ENCODE measurements at places on chromosomes 2 and 18.

DNA sequence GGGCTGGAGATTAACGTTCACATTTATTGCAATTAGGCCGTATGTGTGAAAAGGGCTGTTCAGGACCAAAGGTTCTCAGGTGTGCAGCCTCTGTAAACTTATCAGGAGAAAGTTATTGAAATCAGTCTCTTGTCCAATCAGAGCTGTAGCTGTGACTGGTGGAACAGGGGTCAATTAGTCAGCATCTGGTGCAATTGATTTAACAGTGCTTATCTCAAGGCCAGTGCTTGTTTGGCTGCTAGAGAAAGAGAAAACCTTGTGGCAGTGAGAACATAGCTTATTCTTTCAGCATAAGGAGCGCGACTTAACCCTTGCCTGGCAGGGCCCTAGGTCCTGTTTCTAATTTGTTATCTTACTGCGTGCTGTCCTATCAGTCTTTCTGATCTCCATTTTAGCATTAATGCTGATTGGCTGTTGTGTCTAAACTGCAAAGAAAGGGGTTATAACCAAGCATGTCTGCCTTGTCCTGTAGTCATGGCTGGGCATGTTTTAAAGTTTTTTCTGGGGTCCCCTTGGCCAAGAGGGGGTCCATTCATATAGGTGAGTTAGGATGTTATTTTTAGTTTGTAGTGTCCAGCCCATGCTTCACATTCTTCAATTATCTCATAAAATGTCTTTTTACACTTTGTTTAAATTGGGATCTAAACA, 66.4 kb downstream of the CYB5A start:
- DNase-seq = no peak

- DNase-seq = no peak
These were observed 35.7 kb downstream of the COPS7B start for GRCh38 chr2:231821908-231822307.

DNA sequence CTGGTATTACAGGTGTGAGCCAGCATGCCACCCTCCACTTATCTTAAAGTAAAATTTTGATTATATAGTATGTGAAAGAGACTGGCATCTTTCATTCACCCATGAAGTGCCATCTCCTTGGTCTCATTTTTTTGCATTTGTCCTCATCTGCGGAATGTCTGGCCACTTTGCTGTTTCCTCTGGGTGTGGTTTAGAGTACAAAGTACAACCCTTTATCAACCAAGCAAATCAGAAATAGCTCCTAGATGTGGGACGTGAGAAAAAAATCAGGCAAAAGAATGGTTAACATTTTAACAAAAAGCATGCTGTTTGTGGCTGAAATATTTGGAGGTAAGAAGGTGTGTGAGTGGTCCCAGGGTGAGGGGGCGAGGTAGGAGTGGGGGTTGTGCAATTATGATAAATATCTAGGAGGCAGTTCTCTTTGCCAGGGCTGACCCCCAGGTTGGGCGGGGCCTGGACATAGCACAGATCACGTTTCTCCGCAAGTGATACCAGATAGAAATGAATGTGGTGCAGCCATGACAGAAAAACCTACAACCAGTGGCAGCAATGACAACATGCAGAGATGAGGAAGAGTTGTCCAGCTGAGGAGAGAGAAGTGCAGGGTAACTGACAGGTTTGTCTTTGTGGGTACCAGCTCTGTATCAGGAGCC, 115.8 kb upstream of the SERTAD2 start:
- no peak for DNase-seq

DNA sequence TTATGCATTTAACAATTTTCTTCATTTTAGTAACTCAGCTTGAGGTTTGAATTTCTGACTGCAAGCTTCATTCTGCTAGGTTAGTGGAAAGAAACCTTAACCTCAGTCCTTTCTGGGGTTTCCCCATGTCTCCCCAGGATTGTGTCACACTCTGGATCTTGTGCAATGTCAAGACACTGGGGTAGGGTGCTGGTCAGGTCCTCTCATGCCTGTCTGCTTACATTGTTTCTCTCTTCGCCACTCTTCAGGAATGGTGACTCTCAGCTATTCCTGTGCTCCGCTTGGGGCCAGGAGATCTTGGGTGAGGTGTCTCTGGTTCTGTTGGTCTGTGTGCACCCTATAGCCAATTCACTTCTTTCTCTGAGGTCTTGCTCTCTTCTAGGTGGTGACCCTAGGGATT, 23.9 kb downstream of the CTLA4 start:
- DNase-seq = no peak

- DNase-seq = peak; percentile 91
These were observed 221.9 kb downstream of the ZNF407 start for GRCh38 chr18:74819433-74820059.

- no peak for DNase-seq
These were observed 67.2 kb upstream of the SMAD7 start for GRCh38 chr18:49017813-49018553.

- DNase-seq = no peak
These were observed 64.6 kb downstream of the MBD2 start for GRCh38 chr18:54159906-54160305.

- no peak for DNase-seq
These were observed 176.2 kb downstream of the RNF144A start for GRCh38 chr2:7093376-7093775.

DNA sequence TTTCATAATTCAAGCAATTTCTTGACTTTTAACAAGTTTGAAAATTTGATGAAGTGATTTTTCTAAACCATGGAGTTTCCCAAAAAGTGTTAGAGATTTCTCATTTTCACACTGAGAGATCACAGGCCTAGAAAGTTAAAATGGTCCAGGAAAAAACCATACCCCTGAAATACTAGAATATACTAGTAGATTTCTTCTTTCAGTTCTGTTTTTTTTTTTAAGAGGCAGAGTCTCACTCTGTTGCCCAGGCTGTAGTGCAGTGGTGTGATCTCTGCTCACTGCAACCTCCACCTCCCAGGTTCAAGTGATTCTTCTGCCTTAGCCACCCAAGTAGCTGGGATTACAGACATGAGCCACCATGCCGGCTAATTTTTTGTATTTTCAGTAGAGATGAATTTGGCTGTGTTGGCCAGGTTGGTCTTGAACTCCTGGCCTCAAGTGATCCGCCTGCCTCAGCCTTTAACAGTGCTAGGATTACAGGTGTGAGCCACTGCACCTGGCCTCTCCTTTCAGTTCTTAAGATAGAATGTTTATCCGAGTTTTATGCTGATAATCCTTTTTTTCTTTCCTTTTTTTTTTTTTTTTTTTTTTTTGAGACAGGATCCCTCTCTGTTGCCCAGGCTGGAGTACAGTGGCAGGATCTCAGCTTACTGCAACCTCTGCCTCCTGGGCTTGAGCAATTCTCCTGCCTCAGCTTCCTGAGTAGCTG, 14.4 kb downstream of the MTHFD2 start:
- DNase-seq = no peak

DNA sequence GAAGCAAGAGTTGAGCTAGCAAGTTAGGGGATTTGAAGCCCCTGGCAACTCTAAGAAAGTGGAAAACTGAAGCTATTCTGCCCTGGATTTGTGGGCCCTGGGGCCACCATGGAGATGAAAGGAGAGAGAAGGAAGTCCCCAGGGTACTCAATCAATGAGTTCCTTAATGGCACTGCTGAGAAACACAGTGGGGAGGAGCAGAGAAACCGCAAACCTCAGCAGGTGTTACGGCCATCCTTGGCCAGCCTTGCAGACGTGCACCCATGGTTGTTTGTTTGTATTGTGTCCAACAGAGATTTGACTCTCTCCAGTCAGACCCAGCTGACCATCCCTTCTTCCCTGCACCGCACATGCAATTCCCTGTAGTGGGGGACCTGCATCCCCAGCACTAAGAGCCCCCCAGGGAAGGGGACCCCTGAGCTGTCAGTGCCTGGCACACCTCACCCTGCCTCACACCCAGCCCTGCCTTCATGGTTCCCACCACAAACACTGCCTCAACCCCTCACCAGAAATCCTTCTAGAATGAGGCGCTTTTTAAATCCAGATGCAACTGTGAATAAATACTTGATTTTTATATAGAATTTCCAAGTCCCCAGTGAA, 255.3 kb downstream of the SH3BP4 start:
- DNase-seq = no peak

Data from H9 (cell line).